Fibroblast of skin of back (primary cell): ENCODE measurements at places on chromosomes 12 and 14.
A peak's percentile ranks its signal among the peaks of the same experiment; 100 is the strongest.

DNA sequence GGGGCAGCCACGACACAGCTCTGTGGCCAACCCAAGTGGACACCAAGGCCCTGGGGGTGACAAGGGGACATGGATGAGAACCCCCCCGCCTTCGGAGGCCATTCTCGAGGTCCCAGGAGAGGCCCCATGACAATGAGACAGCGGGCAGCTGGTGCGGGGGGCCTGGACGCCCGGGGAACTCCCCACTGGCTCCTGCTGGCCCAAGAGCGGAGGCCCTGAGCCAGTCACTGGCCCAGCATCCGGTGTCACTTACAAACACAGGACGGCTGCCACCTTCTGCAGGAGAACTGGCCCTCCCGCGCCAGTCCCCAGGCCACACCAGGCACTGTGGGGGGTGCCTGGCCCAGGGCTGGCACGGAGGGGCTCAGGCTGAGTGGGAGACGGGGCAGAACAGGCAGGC is 51.4 kb downstream of the NCOR2 start:
- no peak for DNase-seq

DNA sequence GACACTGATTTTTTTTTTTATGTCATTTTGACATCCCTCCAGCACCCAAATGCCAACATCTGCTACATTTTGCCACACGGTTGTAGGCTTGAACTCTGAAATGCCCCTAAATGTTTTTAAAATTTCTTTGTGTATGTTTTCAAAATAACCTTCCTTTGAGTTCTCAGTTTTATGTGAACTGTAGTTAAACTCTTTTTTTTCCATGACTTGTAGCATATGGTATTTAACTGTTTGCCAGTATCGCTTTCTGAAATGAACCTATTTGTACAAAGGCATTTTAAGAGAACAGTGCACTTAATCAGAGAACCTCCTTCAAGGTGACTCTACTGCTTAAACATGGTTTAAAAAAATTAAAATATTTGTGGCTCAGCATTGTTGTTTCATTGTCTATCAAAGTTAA is 61.5 kb downstream of the PDE3A start:
- no peak for DNase-seq

DNA sequence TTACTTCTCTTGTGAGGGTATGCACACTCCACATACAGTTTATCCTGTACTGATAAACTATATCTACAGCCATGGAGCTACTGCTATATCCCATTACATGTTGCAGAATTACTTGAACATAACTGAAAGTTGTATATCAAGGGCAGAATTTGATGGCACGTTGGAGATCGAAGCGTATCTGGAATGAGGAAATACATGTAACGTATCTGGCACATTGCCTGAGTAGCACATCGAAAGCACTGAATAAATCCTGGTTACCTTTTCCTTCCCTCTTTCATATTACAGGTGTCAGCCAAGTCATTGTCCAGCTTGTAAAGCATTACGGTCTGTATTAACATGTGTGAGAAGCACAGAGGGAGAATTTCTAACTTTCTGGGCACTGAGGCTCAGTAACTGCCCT is 42.1 kb upstream of the LIN7A start:
- DNase-seq, result no peak

DNA sequence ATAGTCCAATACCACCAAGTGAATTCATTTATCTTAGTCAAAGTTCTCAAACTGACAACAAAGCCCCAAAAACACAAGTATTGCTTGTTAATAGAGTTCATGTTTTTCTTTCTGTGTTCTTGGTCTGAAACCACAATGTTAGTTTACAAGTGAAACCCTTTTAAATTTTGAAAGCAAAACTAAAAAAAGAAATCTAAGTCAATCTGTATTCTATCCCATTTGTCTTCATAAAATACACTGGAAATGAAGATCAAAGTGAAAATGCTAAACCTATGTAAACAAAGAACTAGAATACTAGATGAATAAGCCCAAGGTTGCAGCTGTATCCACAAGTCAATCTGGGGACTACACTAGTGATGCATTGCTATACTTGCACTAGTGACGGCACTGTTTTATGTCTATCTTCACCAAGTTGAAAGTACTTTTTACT is 10.4 kb downstream of the MAP4K5 start:
- peak; percentile 36 for DNase-seq

DNA sequence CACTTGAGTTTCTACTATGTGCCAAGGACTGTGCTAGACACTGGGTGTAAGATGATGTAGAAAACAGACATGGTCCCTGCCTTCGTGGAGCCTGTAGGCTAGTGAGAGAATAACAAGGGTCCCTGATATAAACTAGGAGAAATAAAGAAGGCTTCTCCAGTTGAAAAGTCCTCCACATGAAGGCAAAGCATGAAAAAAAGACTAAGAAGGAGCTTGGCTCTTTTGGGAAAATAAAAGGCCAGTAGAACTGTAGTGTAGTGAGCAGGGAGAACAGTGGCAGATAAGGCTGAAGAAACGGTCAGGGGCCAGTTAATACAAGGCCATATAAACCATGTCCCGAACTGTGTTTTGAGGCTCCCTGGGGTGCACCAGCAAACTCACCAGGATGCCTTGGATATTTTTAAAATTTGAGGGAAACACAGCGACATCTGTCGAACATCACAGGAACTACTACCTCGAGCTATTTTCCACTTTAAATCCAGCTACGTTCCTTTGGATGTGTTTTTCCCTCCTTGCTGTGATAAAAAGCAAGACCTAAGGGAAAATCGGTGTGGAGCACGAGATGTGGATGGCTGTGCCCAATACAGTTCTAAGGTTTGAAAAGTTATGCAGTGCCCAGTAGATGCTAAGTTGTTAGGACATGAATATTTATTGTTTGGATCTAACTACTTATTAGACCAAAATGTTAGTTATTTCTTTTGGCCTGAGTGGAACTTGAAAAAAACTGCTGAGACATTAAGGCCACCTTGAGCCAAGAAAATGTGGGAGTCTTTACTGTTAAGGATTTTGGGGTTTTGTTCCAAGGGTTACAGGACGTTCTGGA is 8.5 kb upstream of the CFL2 start:
- DNase-seq, result peak; percentile 61
